ENCODE measurements at places on chromosomes 1 and 21. TPM values are rescaled to one million over a fixed set of nuclear protein-coding genes. Genes with fewer than 3 reads are reported as not detected.

PRDM16 gene
- 7.3 TPM for polyA plus RNA-seq

CAMK2N1 gene
- 69.6 TPM for polyA plus RNA-seq

ELAVL4 gene
- 3.2 TPM for polyA plus RNA-seq

TOR1AIP1 gene
- polyA plus RNA-seq: 57.1 TPM

CBR3 gene
- polyA plus RNA-seq: 0.91 TPM

DNA sequence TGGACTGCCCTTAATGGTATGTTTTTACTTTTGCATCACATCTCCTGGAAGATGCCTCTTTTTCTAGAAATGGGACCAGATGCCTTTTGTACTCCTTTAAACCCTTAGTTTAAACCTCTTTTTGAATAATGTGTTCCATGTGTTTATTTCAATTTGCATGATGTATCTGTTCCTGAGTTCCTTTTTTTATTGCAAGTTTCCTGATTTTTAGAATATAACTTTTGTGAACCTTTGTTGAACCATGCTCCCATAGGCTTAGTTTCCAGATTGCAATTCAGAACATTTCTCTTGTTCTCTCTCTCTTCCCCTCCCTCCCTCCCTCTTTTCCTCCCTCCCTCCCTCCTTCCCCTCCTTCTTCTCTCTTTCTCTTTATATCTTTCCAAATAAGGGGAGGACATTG lies 81.9 kb downstream of the RGL1 start:
- DNase-seq: no peak

DNA sequence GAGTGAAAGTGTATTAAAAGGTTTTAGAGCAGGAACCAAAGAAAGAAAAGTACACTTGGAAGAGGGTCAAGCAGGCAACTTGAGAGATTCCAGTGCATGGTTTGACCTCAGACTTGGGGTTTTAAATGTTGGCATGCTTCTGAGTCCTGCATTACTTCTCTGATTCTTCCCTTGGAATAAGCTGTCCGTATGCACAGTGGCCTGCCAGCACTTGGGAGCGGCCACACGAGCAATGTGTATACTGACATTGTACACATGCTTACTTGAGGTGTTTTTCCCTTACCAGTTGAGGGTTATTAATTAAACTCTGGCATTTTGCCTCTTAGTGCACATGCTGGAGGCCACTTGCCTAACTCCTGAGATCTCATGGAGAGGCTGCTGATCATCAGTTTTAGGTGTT lies 786.6 kb upstream of the RGS18 start:
- DNase-seq: no peak

GRCh38 chr1:156276532-156276931 lies 6.1 kb downstream of the SMG5 start:
- no peak for DNase-seq

DNA sequence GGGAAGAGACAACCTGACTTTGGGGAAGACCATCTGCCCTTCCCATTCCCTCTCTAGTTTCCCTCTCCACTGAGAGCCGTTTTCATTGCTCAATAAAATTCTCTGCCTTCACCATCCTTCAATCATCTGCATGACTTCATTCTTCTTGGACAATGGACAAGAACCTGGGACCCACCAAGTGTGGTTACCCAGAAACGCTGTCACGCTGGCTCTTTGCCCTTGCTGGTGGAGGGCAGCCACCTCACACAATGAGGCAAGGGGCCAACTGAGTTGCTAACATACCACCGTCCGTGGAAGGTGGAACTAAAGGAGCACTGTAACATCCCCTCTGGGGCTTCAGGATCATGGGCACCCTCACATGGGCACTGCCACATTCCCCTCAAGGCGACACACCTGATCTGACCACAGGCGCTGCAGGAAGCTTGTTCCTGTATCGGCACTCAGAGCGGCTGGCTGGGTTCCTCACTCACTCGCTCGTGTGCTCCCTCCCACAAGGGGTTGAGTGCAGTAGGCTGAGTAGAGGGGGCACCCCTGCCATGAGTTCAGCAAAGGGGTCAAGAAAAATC lies 652.4 kb downstream of the PLPP3 start:
- no peak for DNase-seq

- DNase-seq: no peak
These were observed 94.4 kb downstream of the DDX20 start for GRCh38 chr1:111850109-111850508.
